ENCODE measurements at places on chromosomes 1 and 21.

DNA sequence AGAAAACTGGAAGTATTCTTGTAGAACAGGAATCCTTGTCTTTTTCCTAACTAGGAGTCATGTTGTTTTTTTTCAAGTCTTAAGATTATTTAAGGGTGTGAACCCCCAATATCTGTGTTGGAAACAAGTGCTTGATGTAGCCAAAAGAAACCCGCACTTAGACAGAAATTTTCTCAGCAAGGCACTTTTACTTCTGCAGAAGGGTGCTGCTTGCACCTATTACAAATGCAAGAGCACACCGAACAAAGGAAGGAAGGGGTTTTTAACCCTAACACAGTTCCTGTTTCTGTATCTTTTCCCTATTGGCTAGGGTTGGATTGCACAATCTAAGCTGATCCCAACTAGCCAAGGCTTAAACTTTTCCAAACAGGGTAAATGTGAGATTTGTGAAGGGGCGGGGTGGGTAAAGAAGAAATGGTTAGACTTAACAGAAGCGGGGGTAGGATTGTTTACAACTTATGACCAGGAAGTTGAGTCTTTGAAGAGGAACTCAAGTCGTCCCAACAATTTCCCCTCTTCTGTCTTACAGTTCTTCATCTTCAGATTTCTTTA, 75.1 kb downstream of the ZFYVE9 start:
- DNase-seq: no peak

DNA sequence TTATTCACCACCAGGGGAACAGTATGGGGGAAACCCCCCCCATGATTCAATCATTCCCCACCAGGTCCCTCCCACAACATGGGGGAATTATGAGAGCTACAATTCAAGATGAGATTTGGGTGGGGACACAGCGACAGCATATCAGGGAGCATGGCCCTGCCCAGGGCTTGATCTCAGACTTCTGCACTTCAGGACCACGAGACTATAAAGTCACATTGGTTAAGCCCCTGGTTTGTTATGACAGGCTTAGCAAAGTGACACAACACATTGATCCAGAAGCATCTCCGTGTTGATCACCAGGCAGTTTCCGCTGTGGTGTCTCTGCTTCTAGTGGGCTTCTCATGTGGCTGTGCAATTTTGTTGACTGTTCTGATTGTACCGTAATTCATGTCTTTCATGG, 312.7 kb upstream of the C1orf174 start:
- no peak for DNase-seq

- DNase-seq: no peak
Measured at GRCh38 chr1:200624679-200625335, 4.3 kb upstream of the KIF14 start.

GRCh38 chr21:18289876-18290275, 45.2 kb downstream of the CHODL start:
- no peak for DNase-seq

DNA sequence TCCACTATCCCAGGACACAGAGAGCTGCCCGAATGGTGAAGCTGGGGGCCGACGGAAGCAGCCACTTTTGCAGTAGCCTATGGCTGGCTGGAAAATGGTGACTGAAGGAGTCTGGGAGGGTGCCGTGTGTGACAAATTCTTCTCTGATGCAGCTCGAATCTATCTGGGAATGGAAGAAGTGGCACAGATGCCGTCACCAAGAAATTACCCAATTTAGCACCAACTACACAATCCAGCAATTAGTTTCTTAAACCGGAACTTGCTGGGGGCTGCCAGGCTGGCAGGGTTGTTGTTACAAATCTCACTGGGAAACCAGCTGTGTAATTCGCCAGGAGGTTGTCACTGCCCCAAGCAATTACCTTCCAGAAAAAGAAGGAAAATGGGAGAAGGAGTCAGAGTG, 18.0 kb downstream of the DLGAP3 start:
- no peak for DNase-seq

- DNase-seq: no peak
Measured at GRCh38 chr1:109546311-109547109, 1.9 kb upstream of the GNAI3 start.

GRCh38 chr1:52918201-52918600, 3.3 kb downstream of the ECHDC2 start:
- DNase-seq: no peak

GRCh38 chr1:244209955-244210354, 158.9 kb downstream of the ZBTB18 start:
- DNase-seq: no peak

Measured in hypothalamus (tissue), 51 donors.